ENCODE measurements at places on chromosomes 7 and 10. TPM values are rescaled to one million over a fixed set of nuclear protein-coding genes. Genes with fewer than 3 reads are reported as not detected.

DNA sequence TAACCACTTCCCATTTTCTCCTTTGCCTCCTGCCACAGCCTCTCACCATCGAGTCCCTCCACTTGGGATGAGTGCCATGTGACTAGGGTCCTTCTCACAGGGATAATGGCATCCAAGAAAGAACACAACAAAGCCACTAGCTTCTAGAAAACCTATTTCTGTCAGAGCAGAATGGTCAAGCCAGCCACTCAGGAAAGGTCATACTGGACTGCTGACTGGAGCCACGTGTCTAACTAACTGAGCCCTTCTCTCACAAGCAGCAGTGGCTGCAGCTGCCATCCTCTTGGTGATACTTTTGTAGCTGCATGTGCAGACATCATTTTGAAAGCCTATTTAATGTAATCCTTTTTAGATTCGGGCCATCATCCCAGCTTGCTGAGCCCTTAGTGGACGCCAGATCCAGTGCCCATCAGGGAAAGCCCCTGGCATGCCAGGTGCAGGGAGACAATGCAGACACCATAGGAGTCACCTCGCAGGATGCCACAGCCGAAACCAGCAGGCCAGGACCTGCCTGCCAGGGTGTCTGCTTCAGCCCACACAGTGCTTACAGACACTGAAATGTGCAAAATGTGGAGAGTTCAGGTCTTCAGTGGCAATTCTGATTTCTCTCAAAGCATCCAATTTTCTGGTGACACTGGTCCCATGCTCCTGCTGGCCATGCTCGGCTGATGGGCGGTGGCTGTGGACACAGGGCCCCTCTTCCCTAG is 98.3 kb upstream of the DDC start:
- no peak for DNase-seq

DNA sequence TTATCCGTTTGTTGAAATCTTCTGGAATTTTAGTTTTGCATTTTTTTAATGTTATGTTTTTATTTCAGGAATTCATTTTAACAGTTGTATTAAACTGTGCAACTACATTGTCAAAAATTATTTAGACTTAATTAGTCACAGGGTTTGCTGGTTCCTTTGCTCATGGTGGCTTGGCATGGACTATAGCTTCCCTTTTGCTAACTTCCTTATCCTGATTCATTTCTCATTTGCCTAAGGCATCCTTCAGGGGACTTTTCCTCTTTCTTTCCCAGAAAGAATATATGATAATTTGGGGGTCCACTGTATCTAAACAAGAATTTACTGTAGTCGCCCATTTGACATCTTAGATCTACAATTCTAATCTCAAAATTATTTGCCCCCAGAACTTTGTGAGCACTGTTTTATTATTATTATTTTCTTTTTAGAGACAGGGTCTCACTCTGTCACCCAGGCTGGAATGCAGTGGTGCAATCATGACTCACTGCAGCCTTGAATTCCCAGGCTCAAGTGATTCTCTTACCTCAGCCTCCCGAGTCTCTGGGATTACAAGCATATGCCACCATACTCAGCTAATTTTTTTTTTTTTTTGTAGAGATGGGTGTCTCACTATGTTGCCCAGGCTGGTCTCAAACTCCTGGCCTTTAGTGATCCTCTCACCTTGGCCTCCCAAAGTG is 13.9 kb downstream of the FIGNL1 start:
- DNase-seq: no peak

DNA sequence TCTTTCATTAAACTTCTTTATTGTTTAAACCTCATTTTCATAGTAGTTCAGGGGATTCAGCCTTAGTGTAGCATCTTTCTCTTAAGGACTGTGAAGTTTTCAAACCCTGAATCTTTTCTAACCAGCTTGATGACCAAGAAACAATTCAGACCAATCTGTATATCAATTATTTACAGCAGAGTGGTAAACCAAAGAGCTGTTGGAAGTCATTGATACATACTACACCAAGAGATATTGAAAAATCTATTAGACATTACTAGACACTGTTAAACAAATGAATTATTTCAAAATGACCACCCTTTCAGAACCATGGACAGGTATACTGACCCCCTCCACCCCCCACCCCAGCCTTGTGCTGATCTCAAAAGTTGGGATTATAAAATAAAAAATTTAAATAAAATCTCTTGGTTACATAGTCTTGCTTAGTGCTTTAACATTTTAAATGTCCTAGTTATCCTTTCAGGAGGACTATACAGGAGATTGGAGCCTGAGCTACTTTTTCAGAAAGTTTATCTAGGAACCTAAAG is 143.9 kb upstream of the LSM8 start:
- DNase-seq: no peak

DNA sequence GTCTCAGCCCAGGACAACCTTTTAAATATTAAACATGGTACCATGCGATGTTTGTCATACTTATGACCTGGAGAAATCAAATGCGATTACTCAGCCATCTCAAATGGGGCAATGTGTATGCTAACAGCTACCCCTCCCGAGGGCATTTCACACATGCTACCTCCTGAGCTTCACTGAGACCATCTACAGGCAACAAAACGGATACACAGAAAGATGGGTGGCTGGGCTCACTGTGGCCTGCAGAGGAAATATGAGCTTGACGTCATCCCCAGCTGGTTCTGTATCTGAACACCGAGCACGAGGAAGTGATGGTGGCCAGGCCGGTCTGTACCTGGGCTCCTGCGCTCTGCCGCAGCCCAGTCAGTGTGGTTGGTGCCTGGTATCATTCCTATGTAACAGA is 374.3 kb downstream of the RPS24 start:
- no peak for DNase-seq

- DNase-seq: no peak
Observed at GRCh38 chr7:124874644-124875163, 54.9 kb downstream of the POT1 start.

- DNase-seq: no peak
Observed at GRCh38 chr10:3763852-3764625, 21.0 kb downstream of the KLF6 start.

GRCh38 chr10:71009126-71009525 is 120.8 kb upstream of the PCBD1 start:
- DNase-seq: no peak

DNA sequence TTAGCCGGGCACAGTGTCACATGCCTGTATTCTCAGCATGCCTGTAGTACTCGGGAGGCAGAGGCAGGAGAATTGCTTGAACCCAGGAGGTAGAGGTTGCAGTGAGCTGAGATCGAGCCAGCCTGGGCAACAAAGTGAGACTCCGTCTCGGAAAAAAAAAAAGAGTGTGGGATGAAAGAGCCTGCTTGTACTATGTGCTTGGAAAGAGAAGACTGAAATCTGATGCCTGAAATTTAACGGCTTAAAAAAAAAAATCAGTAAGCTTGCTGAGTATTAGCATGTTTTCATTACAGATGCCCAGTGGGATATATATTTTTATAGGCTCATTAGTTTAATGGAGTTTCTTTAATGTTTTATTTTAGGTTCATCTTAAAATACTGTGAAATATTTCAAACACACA is 4.2 kb downstream of the NT5C2 start:
- DNase-seq: no peak

GRCh38 chr7:35446091-35446490 is 192.2 kb upstream of the TBX20 start:
- no peak for DNase-seq

DNA sequence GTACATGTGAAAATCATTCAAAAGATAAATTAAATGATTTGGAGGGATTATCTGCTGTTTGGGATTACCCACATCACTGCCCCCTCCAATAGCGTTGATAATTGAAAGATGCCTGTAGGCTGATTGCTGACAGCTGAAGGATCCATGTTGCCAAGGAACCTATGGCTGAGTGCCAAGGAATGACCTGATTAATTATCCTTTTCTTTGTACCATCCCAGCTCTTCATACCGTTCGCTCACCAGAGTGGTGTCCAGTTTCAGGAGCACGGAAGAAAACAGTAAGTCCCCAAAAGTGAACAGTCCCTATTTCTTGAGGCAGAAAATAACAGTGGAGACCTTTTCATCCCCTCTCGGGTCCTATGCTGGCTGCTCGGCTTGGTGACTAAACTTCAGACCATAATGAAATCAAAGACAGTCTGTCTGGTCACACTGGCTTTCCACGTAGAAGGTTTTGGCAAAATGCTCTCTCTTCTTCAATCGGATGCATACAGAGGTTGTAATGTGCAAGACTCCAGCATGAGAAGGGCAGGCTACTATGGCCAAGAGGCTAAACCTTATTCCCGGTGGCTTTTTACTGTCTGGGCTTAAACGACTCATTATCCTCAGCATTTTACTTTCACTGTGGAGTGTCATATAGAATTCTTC is 108.8 kb downstream of the SPAG6 start:
- no peak for DNase-seq

DNA sequence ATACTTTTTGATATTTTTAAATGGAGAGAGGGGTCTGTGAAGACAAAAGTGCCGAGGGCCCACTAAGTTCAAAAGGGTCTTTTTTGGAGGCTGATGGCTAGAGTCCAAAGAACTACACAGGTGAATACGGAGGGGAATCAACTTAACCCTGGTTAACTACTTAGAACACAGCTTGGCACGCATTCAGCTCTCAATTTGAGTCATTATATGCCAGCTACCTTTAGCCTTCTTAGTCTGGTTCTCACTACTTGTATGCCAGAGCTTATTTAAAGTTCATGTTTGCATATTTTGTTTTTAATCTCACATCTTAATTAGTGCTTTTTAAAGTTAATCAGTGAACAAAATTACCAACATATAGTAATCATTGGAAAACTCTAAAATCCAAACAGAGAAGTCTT is 80.8 kb downstream of the VWDE start:
- DNase-seq: no peak

DNA sequence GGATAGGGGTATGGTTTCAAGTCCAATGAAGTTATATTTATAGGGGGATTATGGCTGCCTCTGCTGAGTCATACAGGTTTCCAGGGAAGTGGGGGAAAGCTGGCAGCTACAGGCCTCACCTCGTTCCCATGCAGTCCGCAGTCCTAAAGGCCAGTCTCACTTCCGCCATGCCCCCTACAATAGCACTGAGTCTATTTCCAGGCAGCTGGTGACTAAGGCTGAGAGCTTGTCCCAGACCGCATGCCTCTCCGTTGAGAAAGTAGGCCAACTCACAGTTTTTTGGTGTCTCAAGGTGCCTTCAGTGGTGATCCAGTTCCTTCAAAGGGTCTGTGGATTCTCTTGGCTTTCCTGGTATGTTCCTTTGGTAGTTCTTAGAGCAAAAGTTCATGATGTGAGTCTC is 203.9 kb upstream of the GLI3 start:
- DNase-seq: no peak

GRCh38 chr10:127984945-127985344 is 78.0 kb downstream of the PTPRE start:
- no peak for DNase-seq

DNA sequence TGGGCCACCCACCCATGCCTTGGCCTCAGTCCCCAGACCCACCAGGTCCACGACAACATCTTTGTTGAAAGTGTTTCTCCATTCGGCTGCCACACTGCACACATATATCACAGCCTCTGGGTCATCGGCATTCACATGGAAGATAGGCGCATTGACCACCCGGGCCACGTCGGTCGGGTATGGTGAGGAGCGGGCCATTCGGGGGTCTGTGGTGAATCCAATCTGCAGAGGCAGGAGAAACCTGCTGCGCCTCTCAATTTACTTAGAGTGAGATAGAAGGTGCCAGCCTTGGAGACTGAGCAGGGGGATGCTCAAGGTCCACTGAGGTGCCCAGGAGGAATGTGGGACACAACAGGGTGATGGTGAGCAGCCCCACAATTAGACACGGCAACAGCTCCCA is 16.4 kb downstream of the OGDHL start:
- DNase-seq: no peak

- DNase-seq: no peak
Observed at GRCh38 chr10:48457949-48458661, 146.8 kb downstream of the ARHGAP22 start.

DNA sequence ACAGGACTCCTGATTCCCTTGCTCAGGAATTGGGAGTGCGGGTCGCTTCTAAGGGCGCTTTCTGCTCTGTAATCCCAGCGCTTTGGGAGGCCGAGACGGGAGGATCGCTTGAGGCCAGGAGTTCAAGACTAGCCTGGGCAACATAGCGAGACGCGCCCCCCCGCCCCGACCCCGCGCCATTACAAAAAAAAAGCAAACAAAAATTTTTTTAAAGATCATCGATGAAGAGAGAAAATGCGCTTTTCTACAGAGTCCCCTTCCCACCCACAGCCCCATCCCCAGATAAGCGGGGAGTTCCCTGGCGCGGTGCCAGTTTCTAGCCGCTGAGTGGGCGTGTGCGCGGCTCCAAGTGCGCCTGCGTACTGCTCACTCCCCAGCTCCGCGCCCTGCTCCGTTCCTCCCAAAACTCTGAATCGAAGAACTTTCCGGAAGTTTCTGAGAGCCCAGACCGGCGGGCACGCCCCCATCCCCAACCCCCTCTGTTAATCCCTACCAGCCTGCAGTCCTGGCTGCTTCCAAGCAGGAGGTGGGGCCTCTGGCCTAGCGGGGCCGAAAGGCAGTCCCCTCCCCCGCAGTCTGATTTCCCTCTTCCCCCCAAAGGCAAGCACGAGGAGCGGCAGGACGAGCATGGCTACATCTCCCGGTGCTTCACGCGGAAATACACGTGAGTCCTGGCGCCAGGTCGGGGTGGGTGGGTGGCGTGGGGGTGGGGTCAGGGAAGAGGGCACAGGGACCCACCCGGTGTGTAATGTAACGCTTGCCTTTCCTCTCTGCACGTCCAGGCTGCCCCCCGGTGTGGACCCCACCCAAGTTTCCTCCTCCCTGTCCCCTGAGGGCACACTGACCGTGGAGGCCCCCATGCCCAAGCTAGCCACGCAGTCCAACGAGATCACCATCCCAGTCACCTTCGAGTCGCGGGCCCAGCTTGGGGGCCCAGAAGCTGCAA is 1.0 kb downstream of the HSPB1 start:
- peak; percentile 87 for DNase-seq

- no peak for DNase-seq
Observed at GRCh38 chr7:141076377-141076776, 2.5 kb downstream of the TMEM178B start.

GRCh38 chr7:69282946-69283345 is 315.3 kb upstream of the AUTS2 start:
- no peak for DNase-seq

GRCh38 chr10:117352724-117353123 is 22.5 kb downstream of the PDZD8 start:
- DNase-seq: no peak

DNA sequence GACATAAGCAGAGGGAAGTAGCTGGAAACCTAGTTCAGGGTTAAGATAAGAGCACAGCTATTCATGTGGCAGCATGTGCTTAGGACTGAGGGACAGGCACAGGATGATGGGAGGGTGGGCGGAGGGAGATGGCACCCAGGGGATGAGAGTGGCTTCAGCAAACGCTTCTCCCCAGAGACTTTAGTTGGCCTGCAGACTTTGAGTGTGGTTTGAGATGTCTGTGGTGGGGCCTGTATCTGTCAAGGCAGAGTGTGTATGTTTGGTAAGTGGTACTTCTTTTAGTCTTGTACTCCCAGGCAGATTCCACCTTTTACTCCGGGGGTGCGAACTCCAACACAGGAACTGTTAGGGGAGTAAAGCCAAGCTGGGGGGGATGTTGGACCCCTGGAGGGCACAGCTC is 88.9 kb downstream of the WDFY4 start:
- DNase-seq: no peak

Gene NCF1
- 21.0 TPM for total RNA-seq

Gene ZNF487
- total RNA-seq: 15.0 TPM

Gene VIPR2
- 3.1 TPM for total RNA-seq

Gene C10orf53
- total RNA-seq: not detected

Gene SLC18A2
- total RNA-seq: 0.26 TPM

Gene SKIDA1
- total RNA-seq: 4.9 TPM

Gene SH2D4B
- not detected for total RNA-seq

Gene HOXA9
- total RNA-seq: 25.0 TPM

Measured in uterus (tissue), 4 donors.